ENCODE measurements at places on chromosomes 3 and 15. TPM values are rescaled to one million over a fixed set of nuclear protein-coding genes. Genes with fewer than 3 reads are reported as not detected.
A peak's percentile ranks its signal among the peaks of the same experiment; 100 is the strongest.

DNA sequence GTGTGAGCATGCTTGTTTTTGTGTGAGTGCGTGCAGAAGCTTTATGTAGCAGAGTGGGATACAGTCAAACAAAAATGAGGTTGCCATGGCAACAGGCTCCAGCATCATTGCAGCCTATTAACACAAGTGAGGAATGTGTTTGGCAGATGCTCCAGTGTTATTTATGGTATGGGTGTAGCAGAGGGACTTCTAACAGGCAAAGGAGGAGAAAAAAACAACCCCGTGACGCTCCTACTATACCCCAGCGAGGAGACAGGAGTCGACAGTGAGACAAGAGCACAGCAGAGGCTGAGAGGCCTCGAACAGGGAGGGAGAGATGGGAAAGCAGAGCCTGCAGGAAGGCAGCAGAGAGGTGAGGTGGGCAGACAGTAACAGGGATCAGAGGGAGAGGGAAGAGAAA, 4.9 kb downstream of the ADCY5 start:
- no peak for DNase-seq

GRCh38 chr15:51053571-51053970, 41.1 kb downstream of the TNFAIP8L3 start:
- no peak for DNase-seq

GRCh38 chr3:135736740-135737139, 228.8 kb upstream of the PPP2R3A start:
- DNase-seq: no peak

DNA sequence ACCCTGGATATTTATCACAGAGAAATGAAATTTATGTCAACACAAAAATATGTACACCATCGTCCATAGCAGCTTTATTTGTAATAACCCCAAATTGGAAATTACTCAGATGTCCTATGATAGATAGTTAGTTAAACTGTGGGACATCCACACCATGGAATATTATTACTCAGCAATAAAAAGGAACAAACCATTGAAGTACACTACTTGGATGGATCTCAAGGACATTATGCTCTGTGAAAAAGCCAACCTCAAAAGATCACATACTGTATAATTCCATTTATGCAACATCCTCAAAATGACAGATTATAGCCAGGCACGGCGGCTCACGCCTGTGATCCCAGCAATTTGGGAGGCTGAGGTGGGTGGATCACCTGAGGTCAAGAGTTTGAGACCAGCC, 113.3 kb downstream of the PGPEP1L start:
- no peak for DNase-seq

- no peak for DNase-seq
Measured at GRCh38 chr3:182508919-182509711, 284.2 kb upstream of the ATP11B start.

DNA sequence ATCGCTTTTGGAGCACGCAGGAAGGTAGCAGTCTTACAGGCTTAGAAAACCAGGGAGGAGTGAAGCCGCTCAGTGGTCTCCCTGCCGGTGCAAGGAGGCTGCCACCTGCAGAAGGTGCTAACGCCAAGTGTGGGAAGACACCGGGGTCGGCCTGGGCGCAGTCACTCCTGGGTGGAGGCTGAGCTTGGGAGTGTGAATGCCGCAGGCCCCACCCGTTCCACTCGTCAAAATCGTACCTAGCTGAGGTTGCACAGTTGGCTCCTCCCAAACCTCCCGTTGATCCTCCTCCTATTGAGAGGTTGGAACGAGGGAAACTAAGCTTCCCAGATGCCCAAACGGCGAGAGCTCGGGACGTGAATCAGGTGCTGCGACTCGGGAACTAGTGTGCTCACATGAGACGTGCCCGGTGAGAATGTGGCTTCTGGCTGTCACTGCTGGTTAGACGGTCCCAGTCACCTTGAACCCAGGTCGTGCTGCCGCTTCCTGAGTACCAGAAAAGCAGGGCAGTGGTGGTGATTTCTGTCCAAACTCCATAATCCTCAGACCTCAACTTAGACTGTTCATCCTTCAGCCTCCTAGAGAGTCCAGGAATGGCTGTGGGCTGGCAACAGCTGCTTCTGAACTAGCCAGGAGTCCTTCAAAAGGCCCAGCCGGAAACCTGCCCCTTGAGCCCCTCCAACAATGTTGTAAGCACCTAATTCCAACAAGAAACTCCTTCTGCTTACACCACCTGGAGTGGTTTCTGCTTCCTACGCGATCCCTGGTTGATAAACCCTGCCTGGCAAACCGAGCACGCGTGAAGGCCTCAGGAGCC, 156.0 kb downstream of the XXYLT1 start:
- DNase-seq: no peak

GRCh38 chr15:48337607-48338006, 6.4 kb downstream of the DUT start:
- DNase-seq: no peak

DNA sequence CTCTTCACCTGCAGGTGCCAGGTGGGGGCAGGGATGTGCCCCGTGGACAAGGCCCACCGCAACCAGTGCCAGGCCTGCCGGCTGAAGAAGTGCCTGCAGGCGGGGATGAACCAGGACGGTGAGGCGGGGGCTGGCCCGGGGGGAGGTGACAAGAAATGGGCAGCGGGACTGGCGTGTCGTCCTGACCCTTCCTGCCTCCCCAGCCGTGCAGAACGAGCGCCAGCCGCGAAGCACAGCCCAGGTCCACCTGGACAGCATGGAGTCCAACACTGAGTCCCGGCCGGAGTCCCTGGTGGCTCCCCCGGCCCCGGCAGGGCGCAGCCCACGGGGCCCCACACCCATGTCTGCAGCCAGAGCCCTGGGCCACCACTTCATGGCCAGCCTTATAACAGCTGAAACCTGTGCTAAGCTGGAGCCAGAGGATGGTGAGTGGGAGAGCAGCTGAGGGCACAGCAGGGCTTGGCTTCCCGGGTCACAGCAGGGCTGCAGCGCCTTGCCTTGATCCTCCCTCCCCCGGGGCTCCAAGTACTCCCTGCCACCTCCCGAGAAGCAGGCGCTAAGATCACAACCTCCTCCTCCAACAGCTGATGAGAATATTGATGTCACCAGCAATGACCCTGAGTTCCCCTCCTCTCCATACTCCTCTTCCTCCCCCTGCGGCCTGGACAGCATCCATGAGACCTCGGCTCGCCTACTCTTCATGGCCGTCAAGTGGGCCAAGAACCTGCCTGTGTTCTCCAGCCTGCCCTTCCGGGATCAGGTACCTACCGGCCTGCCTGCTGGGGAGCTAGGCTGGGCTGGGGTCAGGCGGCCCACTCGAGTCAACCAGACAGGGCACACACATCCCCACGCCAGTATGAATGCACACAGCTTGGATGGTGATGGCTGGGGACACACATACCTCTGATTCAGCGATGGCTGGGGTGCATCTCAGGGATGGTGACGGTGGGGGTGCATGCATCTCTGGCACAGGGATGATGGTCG, 1.7 kb downstream of the NR2E3 start:
- no peak for DNase-seq

DNA sequence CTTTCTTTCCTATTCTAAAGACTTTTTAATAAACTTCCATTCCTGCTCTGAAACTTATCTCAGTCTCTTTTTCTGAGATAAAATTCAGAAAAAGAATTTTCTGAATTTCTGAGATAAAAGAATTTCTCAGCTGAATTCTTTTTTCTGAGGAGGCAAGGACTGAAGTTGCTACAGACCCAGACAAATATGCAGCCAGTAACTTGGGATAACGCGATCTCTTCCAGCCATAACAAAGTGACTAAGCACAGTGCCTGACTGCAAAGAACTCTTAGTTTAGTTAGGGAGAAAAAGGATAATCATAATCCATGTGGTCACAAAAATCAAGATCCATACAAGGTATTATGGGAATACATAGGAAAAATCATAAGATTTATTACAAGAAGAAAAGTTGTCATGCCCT, 222.0 kb upstream of the GAP43 start:
- DNase-seq: no peak

DNA sequence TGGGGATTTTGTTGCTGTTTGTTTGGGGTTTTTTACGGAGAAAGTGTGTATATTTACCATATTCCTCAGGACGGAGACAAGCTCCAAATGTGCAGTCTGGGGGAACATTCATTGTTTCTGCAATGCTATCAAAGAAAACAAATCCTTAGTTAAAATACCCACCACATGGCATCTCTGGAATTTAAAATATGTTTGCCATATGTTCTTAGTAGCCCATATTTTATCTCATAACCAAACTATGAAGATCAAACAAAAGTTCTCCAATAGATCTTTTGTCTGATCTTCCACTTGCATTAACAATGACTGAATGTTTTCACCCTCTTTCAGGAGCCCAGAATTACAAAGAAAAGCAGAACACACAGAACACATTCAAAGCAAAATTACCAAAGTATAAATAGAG, 35.3 kb downstream of the EFHB start:
- no peak for DNase-seq

DNA sequence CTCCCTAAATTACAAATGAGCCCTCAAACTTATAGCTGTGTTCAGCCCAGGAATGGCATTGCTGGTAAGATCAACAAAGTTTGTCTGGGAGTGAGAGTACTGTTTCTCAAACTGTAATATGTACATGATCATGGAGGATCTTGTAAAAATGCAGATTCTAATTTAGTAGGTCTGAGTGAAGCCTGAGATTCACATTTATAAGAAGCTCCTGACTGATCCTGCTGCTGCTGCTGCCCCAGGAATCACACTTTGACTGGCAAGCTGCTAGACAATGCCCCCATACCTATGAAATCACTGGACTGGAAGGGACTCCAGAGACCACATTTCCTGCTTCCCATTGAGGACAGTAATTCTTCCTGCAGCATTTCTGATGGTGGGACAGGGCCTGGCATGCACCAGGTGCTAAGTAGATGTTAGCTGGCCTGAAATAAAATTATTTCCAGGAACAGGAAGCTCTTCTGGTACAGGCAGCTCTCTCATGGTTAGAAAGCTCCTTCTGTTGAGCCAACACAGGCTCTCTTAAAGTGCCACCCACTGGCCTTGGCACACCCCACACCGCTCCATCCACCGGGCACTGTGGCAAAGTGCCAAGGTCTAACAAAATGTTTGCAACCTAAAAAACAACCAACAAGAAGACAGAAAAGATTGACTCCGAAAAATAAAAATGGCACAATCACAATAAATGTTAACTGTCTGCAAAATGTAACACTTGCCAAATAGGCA, 36.7 kb upstream of the ZNF710 start:
- no peak for DNase-seq

- no peak for DNase-seq
Measured at GRCh38 chr3:144643771-144644198, 672.2 kb downstream of the DIPK2A start.

GRCh38 chr3:41701191-41701698, 260.7 kb downstream of the ULK4 start:
- no peak for DNase-seq

GRCh38 chr15:73467758-73468157, 24.8 kb downstream of the REC114 start:
- DNase-seq: no peak

GRCh38 chr15:101310508-101310907, 15.5 kb upstream of the SNRPA1 start:
- DNase-seq: peak; percentile 11

DNA sequence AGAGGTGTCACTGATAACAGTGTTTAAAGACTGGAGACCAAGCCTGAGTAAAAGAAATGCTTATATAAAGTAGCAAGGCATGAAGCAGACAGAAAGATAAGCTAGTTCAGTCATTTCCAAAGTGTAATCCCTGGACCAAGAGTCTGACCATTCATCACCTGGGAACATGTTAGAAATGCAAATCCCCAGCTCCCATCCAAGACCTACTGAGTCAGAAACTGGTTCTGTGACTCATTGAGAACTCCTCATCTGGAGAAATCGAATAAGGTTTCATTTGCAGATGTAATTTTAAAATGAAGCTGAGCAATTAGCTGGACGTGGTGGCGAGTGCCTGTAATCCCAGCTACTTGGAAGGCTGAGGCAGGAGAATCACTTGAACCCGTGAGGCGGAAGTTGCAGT, 473.9 kb upstream of the UBE2E2 start:
- no peak for DNase-seq

GRCh38 chr3:23496165-23496564, 293.0 kb downstream of the UBE2E2 start:
- no peak for DNase-seq

DNA sequence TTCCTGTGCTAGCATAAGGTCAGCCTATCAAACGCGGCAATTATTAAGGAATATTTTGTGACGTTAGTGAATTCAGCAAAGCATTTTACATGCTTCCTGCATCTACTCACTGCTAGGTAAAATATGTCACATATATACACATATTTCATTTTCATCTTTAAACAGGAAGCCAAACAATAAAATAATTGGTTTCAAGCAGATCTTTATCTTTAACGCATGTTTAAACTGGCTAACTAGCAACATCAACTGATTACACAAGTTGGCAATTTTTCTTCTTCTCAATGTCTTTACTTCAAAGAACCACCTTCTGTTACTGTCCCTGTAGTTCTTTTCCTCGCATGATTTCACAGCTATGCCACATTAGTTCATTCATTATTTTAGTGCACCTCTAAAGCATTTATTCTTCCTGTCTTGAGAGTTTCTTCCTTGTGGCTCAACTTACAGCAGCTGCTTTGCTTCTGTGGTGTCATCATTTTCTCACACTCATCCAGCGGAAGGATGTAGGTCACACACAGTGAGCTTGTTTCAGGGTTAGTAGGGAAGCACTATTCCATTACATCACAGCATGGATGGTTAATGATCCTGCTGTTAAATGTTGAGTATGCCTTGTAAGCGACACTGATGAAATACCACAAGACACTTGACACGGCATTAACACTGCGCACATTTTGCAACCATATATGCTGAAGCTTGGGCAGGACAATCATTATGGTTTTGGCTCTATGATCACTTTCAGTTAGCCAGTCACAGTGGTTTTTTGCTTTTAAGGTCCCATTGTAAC, 2.3 kb upstream of the BCHE start:
- no peak for DNase-seq

- no peak for DNase-seq
Measured at GRCh38 chr3:58482917-58483636, 8.8 kb upstream of the KCTD6 start.

- DNase-seq: no peak
Measured at GRCh38 chr3:108804966-108805365, 17.6 kb upstream of the TRAT1 start.

GRCh38 chr15:64653757-64654156, 121.6 kb downstream of the RBPMS2 start:
- DNase-seq: no peak

DNA sequence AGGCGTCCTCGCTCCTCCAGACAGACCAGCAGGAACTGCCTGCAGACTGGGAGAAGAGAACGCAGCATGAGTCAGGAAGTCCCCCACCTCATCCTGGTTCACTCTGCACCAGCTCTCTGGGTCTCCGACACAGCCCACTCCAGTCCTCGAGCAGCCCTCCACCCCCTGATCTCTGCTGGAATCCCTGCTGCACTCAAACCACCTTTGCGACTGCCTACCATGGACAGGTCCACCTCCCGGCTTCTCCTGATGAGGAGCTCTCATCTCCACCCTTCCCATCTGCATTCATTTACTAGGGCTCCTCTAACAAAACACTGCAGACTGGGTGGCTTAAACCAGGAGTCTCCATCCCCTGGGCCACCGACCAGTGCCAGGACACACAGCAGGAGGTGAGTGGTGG, 202.3 kb upstream of the IGF1R start:
- DNase-seq: no peak

- DNase-seq: no peak
Measured at GRCh38 chr15:74906067-74906449, 593 bp downstream of the FAM219B start.

HIGD2B gene
- not detected for total RNA-seq

PLSCR5 gene
- not detected for total RNA-seq

CYP1A2 gene
- not detected for total RNA-seq

LRRC31 gene
- total RNA-seq: not detected

CHL1 gene
- 2.6 TPM for total RNA-seq

IL17RD gene
- 44.1 TPM for total RNA-seq

MORC1 gene
- total RNA-seq: not detected

SEMA6D gene
- 6.3 TPM for total RNA-seq

POU1F1 gene
- not detected for total RNA-seq

PCOLCE2 gene
- 5.3 TPM for total RNA-seq
